Cortex of kidney (tissue), 1 donor: ENCODE measurements at places on chromosomes 2 and 18.

DNA sequence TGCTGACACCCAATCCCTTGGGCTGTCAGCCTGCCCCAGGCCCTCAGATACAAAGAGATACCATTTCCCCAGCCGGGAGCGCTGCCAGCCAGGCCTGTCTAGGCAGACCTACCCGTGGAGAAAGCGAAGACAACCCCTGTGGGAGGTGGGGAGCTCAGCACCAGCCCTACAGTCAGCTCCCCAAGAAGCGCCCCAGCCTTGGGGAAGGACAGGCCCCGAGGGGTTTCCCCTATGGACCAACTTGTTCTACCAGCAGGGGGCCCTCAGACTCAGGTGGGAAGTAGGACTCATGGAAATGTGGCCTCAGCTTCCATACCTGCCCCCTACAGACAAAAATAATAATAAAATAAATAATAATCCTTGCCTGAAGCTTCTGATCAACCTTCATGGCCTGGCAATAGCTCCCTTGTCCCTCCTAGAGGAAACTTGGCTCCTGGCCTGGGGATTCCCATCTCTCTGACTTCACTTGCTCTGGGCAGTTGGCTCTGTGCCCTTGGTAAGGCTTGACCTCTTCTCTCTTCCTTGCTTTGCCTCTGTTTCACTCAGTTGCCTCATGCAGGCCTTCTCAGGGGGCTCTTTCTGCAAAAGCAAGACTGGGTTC, 7.0 kb downstream of the SLC35F6 start:
- DNase-seq: no peak

DNA sequence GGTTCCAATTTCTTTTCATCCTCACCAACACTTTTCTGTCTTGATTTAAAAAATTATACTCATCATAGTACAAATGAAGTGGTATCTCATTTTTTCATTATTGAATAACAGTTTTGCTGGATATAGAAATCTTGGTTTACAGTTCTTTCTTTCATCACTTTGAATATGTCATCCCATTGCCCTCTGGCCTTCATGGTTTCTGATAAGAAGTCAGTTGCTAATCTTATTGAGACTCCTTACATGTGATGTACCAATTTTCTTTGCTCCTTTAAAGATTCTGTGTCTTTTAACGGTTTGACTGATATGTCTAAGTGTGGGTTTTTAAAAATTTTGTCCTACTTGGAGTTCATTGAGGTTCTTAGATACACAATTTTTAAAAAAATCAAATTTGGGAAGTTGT, 35.0 kb downstream of the SLC3A1 start:
- DNase-seq: no peak

DNA sequence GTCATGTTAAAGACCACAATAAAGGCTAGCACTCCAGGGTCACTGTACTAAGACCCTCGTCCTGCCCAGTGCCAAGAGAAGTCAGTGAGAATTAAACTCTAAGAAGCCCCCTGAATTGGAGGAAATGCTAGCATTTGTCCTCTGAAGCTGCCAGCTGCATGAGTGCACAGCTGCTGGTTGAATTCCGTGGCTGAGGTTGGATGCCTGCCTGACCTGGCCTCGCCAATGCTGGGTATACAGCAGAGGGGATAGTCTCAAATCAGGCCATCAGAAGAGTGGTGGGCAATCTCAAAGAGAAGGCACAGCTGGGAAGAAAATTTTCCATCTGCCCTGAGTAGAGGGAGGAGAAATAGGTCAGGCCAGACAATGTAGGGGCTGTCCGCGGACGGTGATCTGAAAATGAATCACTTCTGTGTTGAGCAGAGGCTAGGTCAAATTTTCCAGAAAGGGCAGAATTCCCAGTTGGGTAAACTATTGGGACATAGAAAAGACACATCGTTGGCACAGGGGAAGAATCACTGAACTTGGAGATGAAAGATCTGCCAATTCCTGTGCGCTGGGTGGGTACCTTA, 110.5 kb upstream of the AGAP1 start:
- no peak for DNase-seq

DNA sequence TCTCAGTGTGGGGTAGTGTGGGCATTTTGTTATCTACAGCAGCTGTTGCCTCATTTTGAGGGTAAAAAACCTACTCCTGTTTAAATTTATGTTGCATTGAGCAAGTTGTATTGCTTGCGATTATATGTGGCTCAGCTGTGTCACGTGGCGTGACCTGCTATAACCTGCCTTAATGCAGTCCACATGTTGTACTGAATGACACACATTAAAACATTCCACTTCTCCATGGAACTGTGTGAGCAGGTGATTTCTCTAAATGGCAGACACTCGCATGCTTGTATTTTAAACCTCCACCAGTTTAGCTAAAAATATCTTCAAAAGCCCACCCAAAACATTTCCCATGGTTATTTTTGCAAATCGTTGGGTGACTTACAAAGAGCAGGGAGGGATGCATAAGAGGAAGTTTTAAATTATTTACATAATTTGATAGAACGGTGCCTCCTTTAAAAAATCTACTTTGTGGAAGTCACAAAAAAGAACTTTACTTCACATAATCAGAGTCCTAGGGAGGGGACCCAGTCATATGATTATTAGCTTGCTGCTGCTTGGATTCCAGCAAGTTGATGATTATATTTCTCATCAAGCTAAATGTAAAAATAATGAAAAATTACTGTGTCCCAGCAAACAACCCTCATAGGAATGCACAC, 163.3 kb upstream of the ZEB2 start:
- DNase-seq: no peak

- DNase-seq: no peak
Observed at GRCh38 chr2:105712981-105713596, 31.6 kb upstream of the NCK2 start.

- DNase-seq: no peak
Observed at GRCh38 chr2:189880832-189881492, 96.7 kb downstream of the PMS1 start.

GRCh38 chr18:3666526-3667254, 216.7 kb downstream of the TGIF1 start:
- DNase-seq: no peak

DNA sequence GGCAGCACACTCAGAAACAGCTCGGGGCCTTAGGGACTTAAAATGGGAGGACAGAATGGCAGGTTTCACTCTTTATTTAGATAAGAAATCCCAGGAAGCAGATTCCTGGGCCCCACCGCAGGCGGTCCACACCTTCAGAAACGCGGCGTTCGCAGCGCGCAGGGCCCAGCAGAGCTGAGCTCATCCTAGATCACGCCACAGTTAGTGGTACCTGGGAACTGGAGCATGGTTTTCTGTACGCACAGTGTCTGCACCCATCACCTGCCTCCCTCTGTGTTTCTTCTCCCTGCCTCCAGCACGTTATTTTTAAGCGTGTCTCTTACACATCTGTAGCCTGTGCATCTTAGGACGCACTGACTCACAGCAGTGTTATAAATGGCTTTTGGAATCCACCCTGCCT, 242.1 kb downstream of the ALPK2 start:
- DNase-seq: no peak

DNA sequence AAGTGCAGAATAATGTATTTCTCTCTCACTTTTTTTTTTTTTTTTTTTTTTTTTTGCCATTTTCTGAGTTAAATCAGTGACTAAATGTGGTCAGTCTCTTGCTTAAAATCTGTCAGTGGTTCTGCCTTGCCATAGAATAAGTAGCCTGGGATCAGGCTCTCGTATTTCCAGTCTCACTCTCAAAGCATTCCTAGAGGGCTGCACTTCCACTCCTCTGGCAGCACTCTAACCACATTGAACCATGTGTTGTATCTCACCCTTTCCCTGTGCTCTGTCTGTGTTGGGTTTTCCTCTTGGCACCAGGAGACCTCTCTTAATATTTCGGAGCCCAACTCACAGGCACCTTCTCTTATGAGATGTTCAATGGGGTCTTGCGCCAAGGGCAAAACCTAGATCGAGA, 304.4 kb downstream of the CTNNA2 start:
- DNase-seq: no peak

DNA sequence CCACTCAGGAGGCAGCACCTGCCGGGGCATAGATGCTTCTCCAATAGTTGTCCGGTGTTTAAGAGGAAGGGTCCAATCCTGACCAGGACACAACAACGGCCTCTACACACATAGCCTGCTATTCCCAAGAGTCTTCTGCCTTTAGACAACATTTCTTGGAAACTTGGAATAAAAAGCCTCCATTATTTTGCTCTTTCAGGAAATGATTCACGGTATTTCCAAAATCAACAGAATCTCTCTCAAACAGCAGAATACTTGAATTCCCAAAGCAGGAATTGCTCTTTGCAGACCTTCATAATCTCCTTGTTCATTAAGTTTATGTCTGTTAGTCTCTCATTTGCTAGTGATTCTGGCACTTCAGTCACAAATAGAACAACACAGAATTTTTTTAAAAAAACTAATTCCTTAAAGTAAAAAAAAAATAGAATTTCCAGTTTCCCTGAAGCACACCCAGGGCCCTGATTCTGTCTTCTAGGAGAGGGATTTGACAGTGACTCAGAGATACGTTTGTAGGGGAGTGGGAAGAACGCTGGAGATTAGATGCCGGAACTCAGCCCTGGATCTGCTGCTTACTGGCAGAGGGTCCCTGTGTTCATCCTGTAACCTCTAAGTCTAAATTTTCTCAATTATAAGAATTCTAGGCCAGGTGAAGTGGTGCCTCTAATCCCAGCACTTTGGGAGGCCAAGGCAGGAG, 74.7 kb downstream of the NAB1 start:
- no peak for DNase-seq

DNA sequence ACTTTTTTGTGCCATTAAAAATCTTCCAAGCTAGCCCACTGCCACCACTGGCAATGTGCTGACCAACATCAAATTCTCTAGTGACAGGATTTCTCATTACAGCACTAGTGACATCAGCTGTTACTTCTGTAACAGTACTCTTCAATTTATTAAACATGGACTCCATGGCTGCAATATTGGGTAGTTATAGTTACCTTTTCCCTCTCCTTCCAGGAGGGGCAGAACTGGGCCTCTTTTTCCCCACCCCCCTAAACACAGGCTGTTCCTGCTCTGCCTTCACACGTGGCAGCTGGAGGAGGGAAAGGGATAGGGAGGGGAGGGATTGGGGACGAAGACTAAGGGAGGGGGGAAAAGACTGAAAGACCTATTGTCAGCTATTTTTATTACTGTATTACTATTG, 38.1 kb downstream of the TRAK2 start:
- no peak for DNase-seq

DNA sequence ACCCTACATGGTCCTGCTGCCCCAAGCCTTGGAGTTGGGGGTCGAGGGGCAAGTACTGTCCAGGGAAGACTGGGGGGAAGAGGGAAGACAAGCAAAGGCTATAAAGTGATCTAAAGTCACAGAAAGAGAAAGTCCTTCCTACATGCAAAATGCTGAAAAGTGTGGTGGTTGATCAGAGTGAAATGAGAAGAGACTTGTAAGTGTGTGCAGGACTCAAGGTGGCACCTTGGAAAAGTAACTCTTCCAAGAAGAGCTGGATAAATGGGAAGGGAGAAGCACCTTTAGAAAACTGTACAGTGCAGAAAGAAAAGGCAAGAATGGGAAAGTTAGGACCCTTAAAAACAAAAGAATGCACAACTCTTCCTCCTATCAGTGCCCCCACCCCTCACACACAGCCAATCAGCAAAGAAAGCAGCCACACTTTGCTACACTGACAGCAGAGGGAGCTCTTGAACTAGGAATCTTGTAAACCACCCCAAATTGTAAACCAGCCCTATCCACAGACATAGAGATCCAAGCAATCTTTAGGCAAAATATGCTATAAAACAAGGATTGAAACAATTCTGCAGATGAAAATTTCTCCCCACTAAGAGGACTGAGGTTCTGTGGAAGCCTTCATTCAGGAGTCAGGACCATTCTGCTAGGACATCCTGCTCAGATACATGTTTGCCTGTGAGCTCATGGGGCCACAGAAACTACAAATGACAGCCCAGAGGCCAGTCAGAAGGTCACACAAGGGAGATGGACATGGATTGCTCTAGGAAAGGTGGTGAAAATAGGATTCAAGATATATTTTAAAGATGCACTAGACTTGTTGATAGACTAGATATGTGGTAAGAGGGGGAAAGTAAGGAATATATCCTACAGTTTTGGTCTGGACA, 146.4 kb downstream of the FTCDNL1 start:
- no peak for DNase-seq

- no peak for DNase-seq
Observed at GRCh38 chr2:28063492-28063962, 173.0 kb downstream of the BABAM2 start.

DNA sequence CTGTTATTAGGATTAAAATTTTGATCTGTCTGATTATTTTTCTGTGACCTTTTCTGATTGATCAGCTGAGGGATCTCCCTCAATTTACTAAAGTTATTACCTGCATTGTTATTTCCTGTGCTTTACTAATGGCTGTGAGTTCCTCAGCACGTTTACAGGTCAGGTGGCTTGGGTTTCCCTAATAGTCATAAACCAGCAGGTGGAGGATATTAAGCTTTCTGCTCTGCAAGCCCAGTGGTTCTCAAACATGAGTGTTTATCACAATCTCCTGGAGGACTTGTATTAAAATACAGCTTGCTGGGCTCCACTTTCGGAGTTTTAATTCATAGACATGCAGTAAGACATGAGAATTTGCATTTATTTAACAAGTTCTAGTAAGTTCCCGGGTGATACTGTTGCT, 22.4 kb upstream of the UGP2 start:
- DNase-seq: no peak

GRCh38 chr18:74081966-74082741, 65.5 kb downstream of the FBXO15 start:
- no peak for DNase-seq

DNA sequence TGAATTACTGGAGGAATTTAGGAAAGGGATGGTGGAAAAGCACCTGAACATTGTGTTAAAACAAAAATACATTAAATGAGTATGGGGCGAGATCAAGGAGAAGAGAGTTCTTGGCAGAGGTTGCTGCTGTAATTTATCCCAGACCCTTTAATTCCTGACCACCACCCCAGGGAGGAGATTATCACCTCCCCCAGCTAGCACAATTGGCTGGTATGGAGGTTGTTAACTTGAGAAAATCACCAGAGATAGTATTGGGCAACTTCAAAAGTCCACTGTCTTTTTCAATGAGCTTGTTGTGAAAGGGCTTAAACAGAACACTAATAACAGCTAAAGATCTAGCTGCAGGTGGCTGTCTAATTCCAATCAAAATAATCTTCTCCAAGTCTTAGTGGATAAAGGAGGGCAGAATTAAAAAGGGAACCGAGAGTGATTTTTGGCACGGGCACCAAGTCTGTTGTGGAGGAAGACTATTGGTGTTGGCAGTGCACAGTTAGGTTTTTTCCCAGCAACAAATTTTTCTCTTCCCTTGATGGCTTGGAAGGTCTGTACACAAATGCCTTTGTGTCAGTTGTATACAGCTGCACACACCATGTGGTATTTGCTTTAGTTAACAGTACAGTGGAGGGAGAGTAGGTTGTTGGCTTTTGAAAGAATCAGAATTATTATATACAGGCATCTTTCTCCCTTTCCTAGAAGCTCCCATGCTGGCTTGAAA, 289.5 kb downstream of the SLC4A3 start:
- no peak for DNase-seq
